ENCODE measurements at places on chromosomes 5 and 9.

DNA sequence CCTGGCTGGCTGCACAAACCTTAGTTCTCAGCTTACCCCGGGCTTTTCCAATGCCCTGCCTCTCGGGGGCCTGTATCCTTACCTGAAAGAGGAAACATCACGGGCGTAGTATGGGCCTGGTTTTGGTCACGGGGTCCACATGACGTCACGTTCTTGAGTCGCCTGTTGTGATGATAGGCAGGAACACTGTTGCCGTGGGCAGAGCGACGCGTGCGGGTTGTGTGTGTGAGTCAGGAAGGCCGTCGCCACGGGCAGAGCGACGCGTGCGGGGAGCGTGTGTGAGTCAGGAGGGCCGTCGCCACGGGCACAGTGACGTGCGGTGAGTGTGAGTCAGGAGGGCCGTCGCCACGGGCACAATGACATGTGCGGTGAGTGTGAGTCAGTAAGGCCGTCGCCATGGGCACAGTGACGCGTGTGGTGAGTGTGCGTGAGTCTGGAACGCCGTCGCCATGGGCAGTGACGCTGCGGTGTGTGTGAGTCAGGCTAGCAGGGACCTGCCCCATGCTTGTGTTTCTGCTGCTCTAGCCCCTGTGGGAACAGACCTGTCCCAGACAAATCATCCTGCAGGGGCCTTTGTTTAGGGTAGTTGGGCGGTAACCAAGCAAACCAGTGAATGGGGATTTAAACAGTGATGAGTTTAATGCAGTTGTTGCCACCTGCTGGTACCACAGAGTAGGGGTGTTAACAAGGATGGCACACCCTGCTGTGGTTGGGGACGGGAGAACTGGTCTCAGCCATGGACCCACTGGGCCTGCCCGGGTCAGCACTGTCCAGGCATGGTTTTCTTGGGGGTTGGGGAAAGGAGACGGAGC is 19.8 kb downstream of the TRIP13 start:
- DNase-seq = peak; percentile 49

- DNase-seq = no peak
Measured at GRCh38 chr5:168364750-168365550, 73.5 kb downstream of the WWC1 start.

GRCh38 chr5:165055476-165055875 is 1550.1 kb downstream of the MAT2B start:
- DNase-seq = no peak

GRCh38 chr5:158832731-158833130 is 267.0 kb downstream of the EBF1 start:
- DNase-seq = no peak

DNA sequence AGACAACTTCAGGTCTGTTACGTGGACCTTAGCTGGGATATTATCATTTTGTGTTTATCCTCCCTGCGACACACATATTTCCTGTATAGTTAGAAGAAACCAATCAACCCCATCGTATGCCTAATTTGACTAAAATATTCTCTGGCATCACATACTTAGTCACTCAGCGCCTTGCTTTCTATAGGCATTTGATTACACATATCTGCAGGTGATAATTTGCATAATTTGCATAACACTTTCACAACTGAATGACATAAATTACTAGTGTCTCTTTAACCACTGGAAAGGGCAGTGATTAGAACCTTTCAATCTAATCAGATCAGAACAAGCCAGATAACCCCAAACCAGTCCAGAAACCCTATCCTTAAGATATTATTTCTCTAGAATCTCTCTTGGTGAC is 390.2 kb downstream of the TLR4 start:
- DNase-seq = no peak

DNA sequence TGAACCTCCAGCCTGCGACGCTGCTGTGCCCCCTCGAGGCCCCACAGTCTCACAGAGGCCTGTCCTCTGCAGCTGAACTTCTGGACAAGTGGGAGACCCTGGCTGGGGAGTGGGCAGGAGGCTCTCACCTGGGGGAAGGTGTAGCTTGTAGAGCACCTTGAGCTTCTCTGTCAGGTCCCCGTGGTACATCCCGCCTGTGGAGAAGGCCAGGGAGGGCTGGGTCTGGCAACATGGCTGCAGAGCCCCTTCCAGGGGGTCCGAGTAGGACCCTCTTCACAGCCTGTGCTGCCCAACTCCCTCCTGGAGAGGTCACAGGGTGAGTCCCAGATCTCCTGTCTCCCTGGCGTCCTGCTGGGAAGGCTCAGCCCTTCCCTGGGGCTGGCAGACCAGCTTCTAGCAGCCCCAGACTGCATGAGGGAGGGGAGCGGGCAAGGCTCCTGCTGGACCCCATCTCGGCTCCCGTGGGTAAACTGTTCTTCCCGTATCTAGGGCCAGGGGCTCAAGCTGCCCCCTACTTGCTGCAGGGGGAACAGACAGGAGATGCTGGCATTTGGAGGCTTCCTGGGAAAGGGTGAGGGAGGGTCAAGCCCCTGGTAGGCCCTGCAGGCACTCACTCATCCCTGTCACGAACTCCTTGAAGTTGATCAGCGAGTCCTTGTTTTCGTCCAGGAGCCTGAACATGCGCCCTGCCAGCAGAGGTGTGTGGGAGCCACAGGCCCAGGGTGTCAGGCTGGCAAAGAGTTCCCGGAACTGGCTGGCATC is 11.2 kb upstream of the MRNIP start:
- DNase-seq = no peak

DNA sequence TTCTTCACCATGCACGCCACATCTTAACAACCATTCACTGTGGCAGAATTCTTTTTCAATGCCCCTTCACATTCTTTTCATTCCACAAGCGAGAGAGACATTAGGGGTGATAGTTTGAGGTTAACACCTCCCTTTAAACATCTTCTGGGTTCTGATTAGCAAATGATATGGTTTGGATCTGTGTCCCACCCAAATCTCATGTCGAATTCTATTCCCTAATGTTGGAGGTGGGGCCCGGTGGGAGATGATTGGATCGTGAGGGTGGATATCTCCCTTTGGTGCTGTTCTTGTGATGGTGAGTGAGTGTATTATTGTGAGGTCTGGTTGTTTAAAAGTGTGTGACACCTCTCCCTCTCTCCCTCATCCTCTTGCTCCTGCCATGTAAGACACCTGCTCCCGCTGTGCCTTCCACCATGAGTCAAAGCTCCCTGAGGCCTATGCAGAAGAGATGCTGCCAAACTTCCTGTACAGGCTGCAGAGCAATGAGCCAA is 46.1 kb upstream of the RAI14 start:
- DNase-seq = no peak

- DNase-seq = no peak
Measured at GRCh38 chr5:72628771-72629371, 121.7 kb upstream of the ZNF366 start.

- DNase-seq = no peak
Measured at GRCh38 chr5:119270960-119271757, 84.7 kb upstream of the TNFAIP8 start.

- DNase-seq = no peak
Measured at GRCh38 chr5:101782352-101783103, 513.6 kb downstream of the SLCO4C1 start.

DNA sequence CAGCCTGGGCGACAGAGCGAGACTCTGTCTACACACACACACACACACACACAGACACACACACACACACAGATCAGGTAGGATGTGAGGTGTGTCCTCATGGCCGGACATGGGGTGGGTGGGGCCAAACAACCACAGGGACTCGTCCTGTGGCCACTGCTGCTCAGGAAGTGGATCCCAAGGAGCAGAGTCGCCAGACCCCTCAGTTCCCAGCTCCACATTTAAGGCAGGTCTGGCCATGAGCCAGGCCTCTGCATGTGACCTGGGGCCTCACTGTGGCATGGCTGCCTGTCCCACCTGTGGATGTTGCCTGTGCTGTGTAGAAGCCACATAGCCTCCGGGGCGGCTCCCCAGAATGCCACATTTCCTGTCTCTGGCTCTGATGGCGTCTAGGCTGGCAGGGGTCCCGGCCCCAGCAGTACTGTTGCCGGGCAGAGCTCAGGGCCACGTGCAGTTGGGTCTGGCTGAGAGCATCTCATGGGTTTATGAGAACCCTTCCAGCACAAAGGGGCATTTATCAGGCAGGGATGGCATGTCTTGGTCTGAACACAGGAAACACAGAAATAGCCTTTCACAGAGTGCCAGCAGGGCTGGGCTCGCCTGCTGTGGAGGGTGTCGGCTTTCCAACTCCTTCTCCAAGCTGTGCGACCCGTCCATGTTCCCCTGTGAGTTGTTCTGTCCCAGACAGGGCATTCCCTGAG is 9.9 kb upstream of the NINJ1 start:
- DNase-seq = no peak

DNA sequence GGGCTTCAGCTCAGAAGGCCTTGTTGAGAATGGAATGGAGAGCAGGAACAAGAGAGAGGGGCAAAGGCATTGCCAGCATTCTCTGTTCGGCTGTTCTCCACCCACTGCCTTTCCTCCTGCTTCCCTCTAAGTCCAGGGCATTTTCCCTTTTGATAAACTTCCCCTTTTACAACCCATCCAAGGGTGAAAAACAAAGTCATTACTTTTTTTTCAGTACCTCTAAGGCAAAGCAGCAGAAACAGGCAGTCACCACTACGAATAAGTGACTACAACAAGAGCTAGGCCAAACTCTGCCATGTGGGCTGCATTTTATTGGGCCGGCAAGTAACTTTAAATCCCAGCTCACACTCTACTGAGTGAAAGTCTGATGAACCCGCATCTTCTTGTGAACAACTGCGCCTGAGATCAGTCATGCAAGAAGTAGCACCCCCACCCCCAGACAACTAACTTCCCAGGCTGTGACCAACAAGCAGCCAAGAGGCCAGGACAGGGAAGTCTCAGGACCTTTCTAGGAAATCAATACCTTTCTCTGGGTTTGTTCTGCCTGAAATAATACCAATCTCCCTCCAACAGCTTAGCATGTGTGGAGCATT is 13.1 kb downstream of the IL7R start:
- DNase-seq = no peak

GRCh38 chr5:132425009-132425937 is 55.8 kb downstream of the SLC22A5 start:
- DNase-seq = peak; percentile 57

GRCh38 chr9:111872886-111873285 is 23.7 kb upstream of the UGCG start:
- no peak for DNase-seq

DNA sequence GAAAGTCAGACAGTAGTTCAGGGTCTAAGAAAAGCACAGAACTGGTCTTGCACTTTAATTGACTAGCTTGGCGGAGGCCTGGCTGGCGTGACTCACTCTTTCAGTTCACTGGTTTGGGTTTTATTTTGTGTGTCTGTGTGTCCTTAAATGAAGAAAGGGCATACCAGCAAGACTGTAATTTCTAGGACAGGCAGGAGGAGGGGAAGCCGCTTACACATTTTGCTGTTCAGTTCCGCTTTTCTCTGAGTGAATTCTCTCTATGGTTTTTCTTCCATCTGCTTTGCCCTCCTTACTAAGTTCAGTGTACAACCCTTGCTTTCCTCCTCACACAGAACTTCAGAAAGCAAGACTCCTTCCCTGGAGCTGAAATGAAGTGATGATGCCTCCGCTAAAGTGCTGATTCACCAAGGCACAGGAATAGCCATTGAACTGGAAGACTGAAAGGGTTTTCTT is 150.8 kb downstream of the MEF2C start:
- no peak for DNase-seq

- no peak for DNase-seq
Measured at GRCh38 chr5:42807722-42808447, 3.8 kb downstream of the SELENOP start.

DNA sequence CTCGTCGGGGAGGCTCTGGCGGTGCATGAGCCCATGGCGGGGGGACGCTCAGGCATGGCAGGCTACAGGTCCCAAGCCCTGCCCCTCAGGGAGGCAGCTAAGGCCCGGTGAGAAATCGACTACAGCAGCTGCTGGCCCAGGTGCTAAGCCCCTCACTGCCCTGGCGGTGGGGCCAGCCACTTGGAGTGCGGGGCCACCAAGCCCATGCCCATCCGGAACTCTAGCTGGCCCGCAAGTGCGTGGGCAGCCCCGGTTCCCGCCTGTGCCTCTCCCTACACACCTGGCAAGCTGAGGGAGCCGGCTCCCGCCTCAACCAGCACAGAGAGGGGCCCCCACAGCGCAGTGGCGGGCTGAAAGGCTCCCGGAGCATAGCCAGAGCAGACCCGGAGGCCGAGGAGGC is 1896.9 kb upstream of the CDH6 start:
- no peak for DNase-seq

GRCh38 chr9:124329206-124329792 is 71.5 kb downstream of the NEK6 start:
- DNase-seq = no peak

DNA sequence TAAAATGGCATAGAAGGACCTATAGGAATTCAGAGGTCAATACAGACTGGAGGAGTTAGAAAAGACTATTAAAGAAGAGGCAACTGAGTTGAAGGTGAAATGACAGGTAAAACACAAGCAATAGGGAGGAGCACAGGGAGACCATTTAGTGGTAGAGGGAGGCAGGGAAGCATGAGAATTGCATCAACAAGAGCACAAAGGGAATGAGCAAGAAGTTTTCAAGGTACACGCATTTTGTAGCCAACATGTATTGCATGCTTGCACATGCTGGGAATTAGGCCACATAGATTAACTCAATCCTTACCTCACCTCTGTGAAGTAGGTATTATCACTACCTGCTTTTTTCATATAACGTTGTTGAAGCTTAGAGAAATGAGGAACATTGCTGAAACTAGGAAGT is 42.3 kb downstream of the PLPP1 start:
- DNase-seq = no peak

- no peak for DNase-seq
Measured at GRCh38 chr5:135236228-135236907, 162.7 kb downstream of the MACROH2A1 start.

GRCh38 chr5:1112596-1113331 is 901 bp upstream of the SLC12A7 start:
- DNase-seq = no peak

DNA sequence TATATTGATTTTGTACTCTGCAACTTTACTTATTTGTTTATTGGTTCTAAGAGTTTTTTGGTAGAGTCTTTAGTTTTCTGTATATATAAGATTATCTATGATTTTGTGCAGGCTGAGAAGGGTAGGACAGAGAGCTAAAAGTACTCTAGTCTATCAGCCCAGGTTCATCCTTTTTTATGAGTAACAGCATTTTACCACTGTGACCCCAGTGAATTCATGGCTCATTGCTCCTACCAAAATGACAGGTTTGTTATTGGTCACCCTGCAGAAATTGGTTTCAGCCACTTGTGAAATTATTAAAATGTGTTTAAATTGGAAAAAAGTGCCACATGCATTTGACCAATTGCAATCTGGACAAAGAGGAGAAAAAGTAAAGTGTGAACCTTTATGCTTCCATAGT is 421.4 kb upstream of the DAB2 start:
- DNase-seq = no peak

GRCh38 chr5:96856371-96856770 is 19.9 kb upstream of the ERAP2 start:
- DNase-seq = no peak

DNA sequence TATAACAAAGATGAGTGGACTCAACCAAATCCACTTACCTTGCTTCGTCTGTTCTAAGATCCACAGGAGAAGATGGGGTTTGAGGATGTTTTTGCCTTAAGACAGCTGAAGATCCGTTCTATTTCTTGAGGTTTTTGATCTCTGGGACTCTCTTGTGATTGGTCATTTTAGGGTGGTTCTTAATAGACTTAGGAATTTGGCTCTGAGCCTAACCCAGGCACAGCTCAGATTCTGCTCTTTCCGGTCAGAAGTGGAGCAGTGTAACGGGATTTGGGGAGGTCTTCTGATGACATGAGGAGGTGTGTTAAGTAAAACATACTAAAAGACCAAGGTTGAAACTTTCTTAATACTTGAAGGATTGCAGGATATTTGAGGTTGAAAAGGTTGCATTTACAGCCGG is 166.9 kb downstream of the DMRT2 start:
- no peak for DNase-seq
